Hematopoietic multipotent progenitor cell treated with erythropoietin and hydrocortisone succinate and interleukin-3 and kit ligand, for 6 days (in vitro differentiated cells): ENCODE measurements at places on chromosomes 11 and 22.

DNA sequence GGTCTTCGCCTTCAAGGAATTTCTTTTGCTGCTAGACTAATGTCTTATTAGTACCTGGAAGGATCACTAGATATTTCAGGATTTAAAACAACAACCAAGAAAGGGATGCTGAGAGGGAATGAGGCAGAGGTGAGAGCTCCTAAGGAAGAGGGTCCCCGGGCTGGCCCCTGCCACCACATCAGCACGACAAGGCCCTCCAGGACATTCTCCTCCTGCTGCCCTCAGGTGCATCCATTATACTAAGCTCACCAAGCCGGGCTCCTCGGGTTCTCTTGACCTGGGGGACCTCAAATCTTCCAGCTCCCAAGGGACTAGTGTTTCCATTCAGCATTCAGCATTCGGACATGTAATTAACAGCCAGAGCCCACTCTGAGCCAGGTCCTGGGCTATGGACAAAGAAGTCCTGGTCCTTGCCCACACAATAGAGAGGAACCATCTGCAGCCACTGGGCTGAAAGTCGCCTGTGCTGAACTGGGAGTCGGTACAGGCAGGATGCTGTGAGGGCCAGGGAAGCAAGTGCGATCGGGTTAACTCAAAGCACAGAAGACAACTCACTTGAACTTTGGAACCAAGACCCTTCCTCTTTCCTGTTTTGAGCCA is 29.4 kb upstream of the OAF start:
- DNase-seq: no peak

DNA sequence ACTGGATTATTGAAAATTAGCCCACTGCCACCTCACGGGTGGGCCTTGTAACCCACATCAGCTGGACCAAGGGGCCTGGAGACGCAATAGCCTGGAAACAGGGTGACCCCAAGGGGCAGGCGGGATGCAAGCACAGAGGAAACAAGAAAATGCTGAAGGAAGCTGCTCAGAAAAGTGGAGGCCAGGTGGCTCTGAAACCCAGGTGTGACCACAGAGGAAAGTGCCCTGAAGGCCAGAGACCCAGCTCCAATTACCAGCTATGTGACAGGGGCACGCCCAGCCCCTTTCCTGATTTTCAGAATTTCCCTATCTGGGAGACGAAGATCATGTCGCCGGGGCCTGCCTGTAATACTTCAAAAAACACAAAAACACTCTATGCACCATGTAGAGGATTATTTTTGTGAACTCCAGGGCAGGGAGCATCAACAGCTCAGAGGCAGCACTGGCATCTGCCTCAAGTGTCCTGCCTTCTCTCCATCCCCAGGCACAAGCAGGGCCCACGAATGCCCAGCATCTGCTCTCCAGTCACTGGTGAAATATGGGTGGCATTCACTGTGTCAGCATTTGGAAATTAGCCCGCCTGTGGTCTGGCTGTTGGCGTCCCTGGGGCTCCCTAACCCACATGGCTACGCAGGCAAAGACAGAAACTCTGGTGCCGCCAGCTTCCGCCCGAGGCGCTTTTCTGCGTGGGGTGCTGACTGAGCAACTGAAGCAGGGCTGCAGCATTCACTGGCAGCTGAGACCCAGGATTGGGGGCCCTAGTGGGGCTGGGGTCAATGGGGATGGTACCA is 6.3 kb downstream of the KCNJ1 start:
- DNase-seq: no peak

GRCh38 chr22:22578702-22579424 is 19.8 kb upstream of the PRAME start:
- no peak for DNase-seq

DNA sequence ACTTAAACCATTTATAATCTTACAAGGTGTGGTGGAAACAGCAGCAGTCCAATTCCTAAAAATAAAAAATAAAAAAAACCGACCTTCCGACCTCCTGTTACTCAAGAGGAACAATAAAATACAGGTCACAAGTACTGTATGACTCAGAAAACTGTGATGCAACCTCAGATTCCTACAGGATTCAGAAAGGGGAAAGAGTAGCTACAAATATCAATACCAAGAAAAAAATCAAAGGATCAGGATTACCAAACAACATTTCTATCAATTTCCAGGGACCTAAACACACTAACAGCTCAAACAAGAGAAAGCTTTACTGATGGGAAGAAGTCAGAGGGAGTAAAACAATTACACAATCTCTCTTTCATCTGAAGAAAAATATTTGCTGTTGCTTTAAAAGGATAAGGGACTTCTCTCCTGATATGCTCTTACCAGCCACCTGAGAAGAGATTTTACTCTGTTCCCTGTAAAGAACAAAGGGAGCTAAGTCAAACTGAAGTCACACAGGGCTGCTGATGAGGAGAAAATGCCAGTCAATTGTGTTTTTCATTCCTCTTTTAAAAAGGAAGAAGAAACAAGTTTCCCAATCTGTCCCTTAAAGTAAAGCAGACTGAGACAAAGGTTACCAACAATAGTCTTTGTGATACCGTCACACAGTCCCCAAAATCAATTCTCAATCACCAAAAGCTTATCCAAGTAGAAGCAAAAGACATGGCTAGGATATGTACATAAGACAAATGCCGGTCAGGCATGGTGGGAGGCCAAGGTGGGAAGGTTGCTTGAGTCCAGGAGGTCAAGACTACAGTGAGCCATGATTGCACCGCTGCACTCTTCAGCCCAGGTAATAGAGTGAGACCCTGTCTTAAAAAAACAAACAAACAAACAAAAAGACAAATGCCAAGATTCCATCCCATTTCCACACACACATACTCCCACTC is 39.3 kb downstream of the AMBRA1 start:
- no peak for DNase-seq

DNA sequence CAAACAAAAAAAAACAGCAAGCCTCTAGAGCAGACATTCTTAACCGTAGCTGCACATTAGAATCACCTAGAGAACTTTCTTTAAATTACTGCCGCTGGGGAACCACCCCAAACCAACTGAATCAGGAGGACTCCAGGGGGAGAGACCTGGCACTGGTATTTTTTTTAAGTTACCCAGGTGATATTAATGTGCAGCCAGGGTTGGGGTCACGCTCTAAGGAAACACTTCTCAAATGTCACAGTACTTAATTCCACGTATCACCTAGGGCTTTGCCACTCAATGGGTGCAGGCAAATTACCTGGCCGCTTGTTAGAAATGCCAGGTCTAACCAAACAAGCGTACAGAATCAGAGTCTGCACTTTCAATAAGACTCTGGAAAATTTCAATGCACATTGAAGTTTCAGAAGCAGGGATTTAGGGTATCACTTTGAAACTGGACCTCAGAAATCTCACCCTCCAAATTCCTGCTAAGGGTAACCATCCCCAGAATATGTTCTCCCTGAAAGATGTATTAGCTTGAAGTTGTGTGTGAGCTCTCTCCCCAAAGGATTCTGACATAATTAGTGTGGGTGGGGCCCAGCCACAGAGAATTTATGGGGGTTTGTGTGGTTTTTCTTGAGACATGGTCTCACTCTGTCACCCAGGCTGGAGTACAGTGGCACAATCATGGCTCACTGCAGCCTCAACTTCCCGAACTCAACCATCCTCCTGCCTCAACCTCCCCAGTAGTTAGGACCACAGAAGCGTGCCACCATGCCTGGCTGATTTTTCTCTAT is 12.7 kb upstream of the ISX start:
- no peak for DNase-seq

DNA sequence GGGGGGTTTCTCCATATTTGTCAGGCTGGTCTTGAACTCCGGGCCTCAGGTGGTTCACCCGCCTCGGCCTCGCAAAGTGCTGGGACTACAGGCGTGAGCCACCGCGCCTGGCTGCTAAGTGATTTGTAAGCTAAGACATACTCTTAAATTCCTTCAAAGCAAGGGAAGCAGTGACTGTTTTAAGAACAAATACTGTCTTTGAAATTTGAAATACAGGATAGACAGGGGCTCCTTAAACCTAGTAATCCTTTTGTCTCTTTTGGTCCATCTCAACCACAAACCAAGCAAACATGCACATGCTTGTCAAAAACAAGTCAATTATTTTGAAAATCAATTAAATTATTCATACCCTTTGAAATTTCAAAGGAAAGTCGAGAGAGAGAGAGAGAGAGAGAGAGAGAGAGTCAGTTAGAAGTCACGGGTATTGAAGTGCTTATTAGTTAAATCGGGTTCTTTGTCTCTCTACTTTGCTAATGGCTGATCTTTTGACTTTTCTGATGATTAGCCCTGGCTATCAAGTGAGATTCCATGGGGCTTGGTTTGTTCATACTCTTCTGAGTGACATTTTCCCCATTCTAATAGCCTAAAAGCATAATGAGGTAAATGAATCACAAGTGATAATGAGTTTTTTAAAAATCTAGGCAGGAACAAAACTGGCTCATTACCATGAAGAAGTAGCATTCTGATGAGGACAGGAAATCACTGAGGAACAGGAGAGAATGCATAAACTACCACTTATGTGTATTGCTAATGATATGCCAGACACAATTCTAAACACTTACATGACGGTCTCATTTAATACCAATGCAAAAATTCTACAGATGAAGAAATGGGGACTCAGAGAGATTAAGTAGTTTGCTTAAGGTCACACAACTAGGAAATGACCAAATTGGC is 48.0 kb downstream of the MCHR1 start:
- DNase-seq: no peak

GRCh38 chr11:131025020-131025419 is 108.7 kb upstream of the SNX19 start:
- DNase-seq: peak; percentile 5

DNA sequence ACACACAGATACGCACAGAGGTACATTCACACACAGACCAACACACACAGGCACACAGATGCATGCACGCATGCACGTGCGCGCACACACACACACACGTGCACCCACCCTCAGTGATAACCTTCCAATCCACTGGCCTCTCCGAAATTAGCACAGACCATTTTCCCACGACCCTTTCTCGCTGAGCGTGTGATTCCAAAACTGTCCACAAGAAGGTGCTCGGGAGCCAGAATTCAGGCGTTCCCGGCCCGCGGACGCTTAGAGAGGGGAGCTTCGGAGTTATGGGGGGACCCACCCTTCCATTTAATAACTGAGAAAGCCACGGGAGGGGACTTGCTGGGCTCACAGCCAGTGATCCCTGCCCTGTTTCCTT is 33.8 kb upstream of the SLC35C1 start:
- DNase-seq: peak; percentile 78

DNA sequence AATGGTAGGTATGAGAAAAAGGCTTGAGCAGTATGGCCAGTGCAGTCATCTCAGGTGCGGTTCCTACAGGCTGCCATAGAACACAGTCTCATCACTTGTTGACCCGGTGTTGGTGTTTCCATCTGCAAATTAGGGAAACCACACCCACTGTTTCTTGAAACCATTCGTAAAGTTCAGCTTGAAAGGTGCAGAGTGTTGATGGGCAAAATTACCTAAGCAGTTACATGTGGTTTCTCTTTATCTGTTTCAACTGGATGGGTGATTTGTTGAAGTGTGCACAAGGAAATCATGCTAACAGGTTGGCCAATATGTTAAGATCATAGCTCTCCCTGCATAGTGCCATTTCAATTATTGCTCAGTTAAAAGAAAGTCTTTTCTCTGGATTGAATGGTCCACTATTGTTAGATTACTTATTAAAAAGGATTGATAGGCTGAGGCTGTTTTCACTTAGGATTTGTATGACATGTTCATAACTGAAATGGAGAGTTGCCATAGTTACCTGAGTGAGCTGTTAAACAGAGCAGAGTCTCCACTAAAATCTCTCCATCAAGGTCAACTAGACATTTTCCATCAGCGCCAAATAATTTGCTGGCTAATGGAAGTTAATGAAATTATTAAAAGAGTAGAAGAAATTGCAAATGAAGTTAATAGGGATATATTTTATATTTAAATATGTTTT is 203.1 kb upstream of the MTMR2 start:
- DNase-seq: no peak

- no peak for DNase-seq
These were observed 728 bp upstream of the POGLUT3 start for GRCh38 chr11:108498816-108499408.

GRCh38 chr11:35917676-35918075 is 26.2 kb upstream of the LDLRAD3 start:
- DNase-seq: no peak

GRCh38 chr11:117442869-117443239 is 115.2 kb downstream of the CEP164 start:
- DNase-seq: no peak

DNA sequence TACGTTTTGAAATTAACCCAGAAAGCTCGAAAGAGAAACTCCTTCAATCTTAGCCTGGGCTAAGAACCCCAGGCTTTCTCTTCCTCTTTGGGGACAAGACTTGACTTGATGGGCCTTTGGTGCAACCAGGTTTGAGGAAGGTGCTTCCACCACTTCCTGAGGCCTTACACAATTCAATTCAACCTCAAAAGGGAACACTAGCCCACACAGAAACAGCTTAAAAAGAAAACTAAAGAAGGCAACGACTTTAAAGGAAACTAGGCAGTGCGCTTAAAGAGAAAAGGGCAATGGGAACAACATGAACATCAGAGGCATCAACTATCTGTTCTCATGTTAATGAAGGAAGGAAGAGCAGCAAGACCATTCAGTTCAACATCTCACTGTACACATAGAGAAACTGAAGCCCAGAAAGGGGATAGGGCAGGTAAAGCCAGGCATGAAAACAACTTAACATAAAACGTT is 24.8 kb downstream of the PAK1 start:
- peak; percentile 45 for DNase-seq

- DNase-seq: no peak
These were observed 6.8 kb downstream of the EED start for GRCh38 chr11:86251345-86251744.

- DNase-seq: no peak
These were observed 58.3 kb downstream of the LRRC32 start for GRCh38 chr11:76612226-76612625.

- DNase-seq: no peak
These were observed 1.8 kb upstream of the SHISAL1 start for GRCh38 chr22:44314425-44315067.

DNA sequence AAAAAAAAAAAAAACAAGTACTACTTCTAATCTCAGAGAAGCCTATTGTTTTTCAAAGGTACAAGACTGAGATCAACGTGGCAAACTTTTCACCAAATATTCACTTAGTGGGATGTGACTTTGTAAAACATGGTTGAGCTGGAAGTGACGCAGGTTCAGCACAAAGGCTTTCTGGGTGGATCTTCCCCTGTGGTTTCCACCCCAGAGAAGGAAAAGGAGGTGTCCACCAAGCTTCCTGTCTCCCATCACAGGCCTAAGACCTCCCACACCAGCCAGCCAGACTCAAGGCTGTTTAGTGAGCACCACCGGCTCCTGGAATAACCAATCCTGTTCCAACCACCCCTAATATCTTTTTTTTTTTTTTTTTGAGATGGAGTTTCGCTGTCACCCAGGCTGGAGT is 5.7 kb downstream of the TMEM184B start:
- DNase-seq: peak; percentile 79
